ENCODE measurements at places on chromosomes 7 and 10. TPM values are rescaled to one million over a fixed set of nuclear protein-coding genes. Genes with fewer than 3 reads are reported as not detected.

Gene TRIM4
- total RNA-seq, result 25.7 TPM

Gene KBTBD2
- 25.6 TPM for total RNA-seq

Gene ALOX5
- total RNA-seq, result 0.21 TPM

Gene OR2A42
- not detected for total RNA-seq

Gene BLNK
- total RNA-seq, result not detected

All from activated CD4-positive, alpha-beta T cell treated with anti-CD3 and anti-CD28 coated beads for 36 hours (primary cell).